Pancreas (tissue), 10 donors: ENCODE measurements at places on chromosomes 12 and 14. TPM values are rescaled to one million over a fixed set of nuclear protein-coding genes. Genes with fewer than 3 reads are reported as not detected.
A peak's percentile ranks its signal among the peaks of the same experiment; 100 is the strongest.

- H3K27ac ChIP-seq, result no peak overlapping the region
- DNase-seq, result no peak
- H3K4me1 ChIP-seq, result no peaks in the 10 kb centered on the region
- no peaks in the 10 kb centered on the region for H3K36me3 ChIP-seq
Observed at GRCh38 chr14:101363261-101363555, 198.1 kb upstream of the DIO3 start.

The OR6C65 gene
- total RNA-seq, result not detected

- no peaks in the 10 kb centered on the region for H3K36me3 ChIP-seq
- peaks cover 6% of the 10 kb centered on the region for H3K4me1 ChIP-seq
- no peak for DNase-seq
- no peaks in the 10 kb centered on the region for H3K27me3 ChIP-seq
Observed at GRCh38 chr12:14410841-14411569, 45.5 kb downstream of the ATF7IP start.

- H3K4me1 ChIP-seq, result no peaks in the 10 kb centered on the region
- H3K27ac ChIP-seq, result no peak overlapping the region
- H3K36me3 ChIP-seq, result no peaks in the 10 kb centered on the region
- DNase-seq, result no peak
Observed at GRCh38 chr14:101047326-101047725, 143.8 kb upstream of the RTL1 start.

DNA sequence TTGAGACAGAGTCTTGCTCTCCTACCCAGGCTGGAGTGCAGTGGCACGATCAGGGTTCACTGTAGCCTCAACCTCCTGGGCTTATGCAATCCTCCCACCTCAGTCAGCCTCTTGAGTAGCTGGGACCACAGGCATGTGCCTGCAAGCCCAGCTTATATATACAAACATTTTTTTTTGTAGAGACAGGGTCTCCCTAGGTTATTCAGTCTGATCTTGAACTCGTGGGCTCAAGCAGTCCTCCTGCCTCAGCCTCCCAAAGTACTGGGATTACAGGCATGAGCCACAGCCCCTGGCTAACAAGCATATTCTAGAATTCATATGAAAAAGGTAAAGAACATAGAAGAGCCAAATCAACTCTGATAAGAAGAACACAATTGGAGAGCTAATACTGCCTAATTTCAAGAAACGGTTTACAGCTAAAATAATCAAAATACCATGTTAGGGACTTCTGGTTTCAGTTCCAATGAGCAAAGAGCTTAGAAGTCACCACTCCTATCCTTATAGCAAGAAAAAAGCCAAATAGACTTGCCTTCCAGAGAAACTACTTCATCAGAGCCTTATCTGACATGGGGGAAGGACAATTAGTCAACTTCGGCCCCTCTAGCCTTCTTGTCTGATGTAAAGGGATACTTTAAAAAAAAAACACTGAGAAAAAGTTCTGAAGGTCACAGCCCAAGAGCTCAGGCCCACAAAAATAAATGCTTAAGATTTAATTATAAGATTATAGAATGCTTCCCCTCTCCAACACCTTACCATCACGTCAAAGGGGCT lies 37.6 kb downstream of the TMEM116 start:
- no peaks in the 10 kb centered on the region for H3K27me3 ChIP-seq
- no peak overlapping the region for H3K4me3 ChIP-seq
- no peaks in the 10 kb centered on the region for H3K36me3 ChIP-seq
- no peaks in the 10 kb centered on the region for H3K4me1 ChIP-seq

The NEDD1 gene
- total RNA-seq, result 8.0 TPM

- H3K27ac ChIP-seq, result no peak overlapping the region
- DNase-seq, result no peak
- no peak overlapping the region for H3K4me3 ChIP-seq
- H3K4me1 ChIP-seq, result no peaks in the 10 kb centered on the region
- H3K27me3 ChIP-seq, result no peaks in the 10 kb centered on the region
- no peaks in the 10 kb centered on the region for H3K36me3 ChIP-seq
Observed at GRCh38 chr14:75915045-75915444, 66.8 kb downstream of the TGFB3 start.

DNA sequence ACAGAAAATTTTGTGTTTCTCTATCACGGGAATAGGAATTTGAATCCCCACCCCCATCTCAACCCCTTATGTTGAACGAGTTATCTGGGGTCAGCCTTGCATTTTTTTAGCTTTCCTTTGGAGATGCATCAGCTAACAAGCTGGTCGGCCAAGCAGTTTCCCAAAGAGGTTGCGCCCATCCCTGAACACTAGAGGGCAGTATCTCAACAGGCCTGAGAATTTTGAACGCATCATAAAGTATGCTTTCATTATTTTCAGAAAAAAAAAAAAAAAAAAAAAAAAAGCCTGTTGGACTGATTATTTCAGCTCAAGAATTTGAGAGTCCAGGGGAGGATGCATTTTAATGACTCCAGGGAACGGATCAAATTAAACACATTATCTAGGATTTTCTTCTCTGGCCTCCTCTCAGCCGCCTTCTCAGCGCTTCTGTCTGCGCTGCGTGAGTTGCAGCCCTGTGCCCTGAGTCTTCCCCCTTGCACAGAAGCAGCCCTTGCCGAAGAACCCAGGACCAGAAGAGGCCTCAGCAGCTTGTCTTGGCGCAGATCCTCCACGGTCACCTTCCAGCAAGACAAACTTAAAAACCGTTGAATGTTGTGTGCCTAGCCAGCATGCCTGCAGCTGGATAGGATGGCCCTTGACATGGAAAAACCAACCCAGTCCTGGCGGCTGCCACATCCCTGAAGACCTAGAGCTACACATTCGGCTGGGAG lies 76.6 kb upstream of the GZMB start:
- no peaks in the 10 kb centered on the region for H3K27me3 ChIP-seq
- H3K4me3 ChIP-seq, result no peak overlapping the region
- H3K27ac ChIP-seq, result no peak overlapping the region
- no peaks in the 10 kb centered on the region for H3K36me3 ChIP-seq
- DNase-seq, result no peak

The NRIP2 gene
- 0.23 TPM for total RNA-seq

DNA sequence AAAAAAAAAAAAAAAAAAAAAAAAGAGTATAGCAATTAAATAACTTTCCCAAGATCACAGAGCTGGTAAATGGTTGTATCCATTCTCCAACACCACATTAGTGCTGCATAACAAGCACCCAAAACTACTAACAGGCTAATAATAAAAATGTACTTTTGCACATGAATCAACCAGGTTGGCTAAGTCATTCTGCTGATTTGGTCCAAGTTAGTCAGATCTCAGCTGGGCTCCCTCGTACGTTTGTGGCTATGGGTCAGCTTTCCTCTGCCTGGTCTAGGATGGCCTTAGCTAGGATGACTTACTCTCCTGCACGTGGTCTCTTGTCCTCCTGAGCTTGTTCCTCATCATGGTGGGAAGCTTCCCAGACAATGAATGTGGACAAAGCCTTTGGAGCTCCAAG lies 7.9 kb upstream of the PLEKHG6 start:
- no peak overlapping the region for H3K27ac ChIP-seq
- H3K4me1 ChIP-seq, result no peaks in the 10 kb centered on the region
- no peak for DNase-seq
- H3K27me3 ChIP-seq, result no peaks in the 10 kb centered on the region

GRCh38 chr12:116331876-116332275 lies 54.4 kb upstream of the MED13L start:
- no peaks in the 10 kb centered on the region for H3K27me3 ChIP-seq
- H3K36me3 ChIP-seq, result no peaks in the 10 kb centered on the region
- H3K4me3 ChIP-seq, result no peak overlapping the region
- no peaks in the 10 kb centered on the region for H3K4me1 ChIP-seq
- DNase-seq, result no peak
- no peak overlapping the region for H3K27ac ChIP-seq

The DEGS2 gene
- 7.3 TPM for total RNA-seq

DNA sequence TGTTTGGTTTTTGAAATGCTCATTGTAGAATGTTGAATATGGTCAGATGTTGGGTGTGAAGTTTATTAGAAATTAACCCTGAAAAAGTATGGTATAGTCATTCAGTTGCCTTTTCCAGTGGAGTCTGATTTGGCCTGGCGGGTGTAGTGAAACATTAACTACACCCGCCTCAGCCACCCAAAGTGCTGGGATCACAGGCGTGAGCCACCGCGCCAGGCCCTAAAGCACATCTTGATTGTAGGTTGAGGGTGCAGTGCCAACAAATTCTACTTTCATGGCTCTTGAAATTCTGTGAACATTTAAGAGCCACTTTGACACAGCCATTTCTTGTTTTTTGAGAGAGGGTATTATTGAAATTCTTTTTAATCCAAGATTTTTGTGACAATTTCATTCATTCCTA lies 624.9 kb downstream of the DIO2 start:
- H3K27ac ChIP-seq, result peak overlapping the region; percentile 49
- H3K4me3 ChIP-seq, result no peak overlapping the region
- no peaks in the 10 kb centered on the region for H3K4me1 ChIP-seq

- peak within 1 kb of the TSS; percentile 8 for H3K4me3 ChIP-seq
- H3K36me3 ChIP-seq, result no peaks in the 10 kb centered on the region
- DNase-seq, result peak; percentile 70
- peaks cover 6% of the 10 kb centered on the region for H3K4me1 ChIP-seq
- H3K27ac ChIP-seq, result no peak within 1 kb of the TSS
Observed at GRCh38 chr14:64293976-64294671, at the start of gene ESR2. Gene ESR2, minus strand, starts transcription at chr14:64294371. Its CDS starts 11,386 bp downstream, at chr14:64282985.

DNA sequence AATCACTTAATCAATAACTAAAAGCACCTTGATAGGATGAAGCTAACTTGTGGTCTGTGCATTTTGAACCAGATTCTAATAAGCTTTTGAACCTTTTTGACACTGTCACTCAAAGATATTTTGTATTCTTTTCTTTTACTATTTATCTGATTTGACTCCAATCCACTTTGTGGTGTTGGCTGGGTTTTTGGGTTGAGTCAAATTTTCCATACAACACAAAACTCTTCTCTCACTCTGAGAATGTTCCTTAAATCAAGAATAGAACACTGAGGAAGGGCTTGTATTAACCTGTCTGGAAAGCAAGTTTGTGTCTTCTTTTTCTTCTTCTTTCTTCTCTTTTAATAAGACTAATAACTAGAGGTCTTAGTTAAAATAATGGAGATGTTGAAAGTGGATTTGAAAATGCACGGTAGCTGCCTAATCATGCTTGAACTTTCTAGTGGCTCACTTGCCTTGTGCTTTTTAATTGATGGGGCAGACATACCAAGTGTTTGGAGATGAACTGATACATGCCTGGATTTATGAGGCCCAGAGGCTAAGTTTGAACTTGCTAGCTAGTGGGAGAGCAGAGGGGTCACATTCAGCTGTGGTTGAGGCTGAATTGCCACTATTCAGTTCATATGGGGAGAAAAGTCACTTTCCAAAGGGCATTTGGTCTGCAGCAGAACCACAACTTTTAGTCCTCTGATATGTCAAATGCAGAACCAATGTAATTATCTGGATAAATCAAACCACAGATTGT lies 93.5 kb upstream of the PTHLH start:
- no peak for DNase-seq
- H3K27me3 ChIP-seq, result no peaks in the 10 kb centered on the region
- no peaks in the 10 kb centered on the region for H3K4me1 ChIP-seq
- no peak overlapping the region for H3K4me3 ChIP-seq
- H3K36me3 ChIP-seq, result no peaks in the 10 kb centered on the region
- no peak overlapping the region for H3K27ac ChIP-seq

The AMN gene
- 1.5 TPM for total RNA-seq
